Stimulated activated CD4-positive, alpha-beta T cell treated with anti-CD3 and anti-CD28 coated beads, TNF-alpha, amount 100 ng/mL, for 1 hour (primary cell): ENCODE measurements at places on chromosomes 7 and 10.

DNA sequence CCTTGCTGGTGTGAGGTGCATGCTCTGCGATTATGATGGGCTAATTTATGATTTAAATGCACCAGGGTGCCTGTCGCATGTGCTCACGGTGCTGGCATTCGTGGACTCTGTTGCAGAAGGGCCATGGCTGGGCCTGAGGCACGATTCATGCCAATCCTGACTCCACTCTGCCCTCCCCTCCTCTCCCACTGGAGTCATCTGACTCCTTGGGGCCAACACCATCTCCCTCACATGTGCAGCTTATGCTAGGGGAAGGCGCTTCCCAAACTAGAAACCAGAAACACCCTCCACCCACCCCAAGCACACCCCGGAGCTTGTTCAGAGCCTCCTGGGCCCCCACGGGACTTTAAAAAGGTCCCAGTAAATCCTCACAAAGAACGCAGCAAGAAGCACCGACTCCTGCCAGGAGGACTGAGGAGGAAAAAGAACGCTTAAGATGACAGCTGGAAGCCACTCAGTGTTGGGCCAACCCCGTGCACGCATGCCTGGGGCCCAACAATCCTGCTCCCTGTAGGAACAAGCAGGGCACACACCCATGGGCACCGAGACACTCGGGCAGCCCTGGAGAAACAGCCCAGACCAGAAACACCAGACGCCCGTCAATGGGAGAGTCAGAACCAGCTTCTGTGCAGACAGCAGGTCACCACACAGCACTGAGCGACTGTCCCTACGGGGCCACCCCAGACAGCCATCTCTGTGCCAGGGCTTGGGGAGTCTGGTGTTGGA lies 14.1 kb downstream of the BRI3 start:
- no peak for DNase-seq

DNA sequence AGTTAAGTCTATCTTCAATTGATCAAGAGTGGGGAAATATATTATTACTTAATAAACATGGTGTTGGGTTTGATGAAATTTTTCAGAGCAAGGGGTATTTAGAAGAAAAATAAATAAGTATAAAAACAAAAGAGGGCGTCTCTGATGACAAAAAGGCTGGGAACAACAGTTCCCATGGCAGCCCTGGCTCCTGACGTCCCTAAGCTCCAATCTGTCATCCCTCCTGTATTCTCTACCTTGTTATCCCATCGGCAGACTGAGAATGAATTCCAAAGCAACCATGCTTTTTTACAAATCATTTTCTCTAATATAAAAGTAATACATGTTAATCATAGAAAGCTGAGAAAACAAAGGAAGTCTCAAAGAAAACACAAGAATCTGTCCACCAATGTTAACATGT lies 55.5 kb downstream of the SORBS1 start:
- DNase-seq: no peak

GRCh38 chr7:17668122-17668521 lies 272.2 kb downstream of the SNX13 start:
- no peak for DNase-seq

DNA sequence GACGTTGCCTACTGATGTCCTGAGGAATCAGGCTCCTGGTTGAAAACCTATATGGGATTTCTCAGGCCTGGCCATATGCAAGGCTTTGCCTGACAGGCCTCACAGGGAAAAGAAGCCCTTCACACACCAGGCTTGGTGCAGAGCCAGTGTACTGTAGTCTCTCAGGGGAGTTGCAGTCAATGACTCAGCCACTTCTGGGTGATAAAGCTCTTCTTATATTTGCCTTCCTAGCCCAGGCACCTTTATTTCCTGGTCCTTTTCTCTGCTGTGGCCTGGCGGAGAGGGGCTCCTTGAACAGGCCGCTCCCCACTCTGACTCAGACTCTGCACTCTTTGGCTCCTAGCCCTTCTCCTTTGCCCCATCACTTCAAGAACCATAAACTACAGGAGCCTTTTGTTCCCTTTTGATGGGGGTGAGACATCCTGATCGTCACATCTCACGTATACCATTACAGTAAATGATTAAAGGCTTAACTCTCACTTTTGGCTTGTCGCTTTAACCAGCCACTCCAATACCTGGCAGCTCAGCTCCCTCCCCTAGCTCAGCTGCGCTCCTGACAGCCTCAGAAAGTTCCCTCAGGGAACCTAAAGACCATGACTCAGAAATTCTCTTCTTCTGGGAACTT lies 33.5 kb downstream of the DPY19L1 start:
- DNase-seq: no peak

DNA sequence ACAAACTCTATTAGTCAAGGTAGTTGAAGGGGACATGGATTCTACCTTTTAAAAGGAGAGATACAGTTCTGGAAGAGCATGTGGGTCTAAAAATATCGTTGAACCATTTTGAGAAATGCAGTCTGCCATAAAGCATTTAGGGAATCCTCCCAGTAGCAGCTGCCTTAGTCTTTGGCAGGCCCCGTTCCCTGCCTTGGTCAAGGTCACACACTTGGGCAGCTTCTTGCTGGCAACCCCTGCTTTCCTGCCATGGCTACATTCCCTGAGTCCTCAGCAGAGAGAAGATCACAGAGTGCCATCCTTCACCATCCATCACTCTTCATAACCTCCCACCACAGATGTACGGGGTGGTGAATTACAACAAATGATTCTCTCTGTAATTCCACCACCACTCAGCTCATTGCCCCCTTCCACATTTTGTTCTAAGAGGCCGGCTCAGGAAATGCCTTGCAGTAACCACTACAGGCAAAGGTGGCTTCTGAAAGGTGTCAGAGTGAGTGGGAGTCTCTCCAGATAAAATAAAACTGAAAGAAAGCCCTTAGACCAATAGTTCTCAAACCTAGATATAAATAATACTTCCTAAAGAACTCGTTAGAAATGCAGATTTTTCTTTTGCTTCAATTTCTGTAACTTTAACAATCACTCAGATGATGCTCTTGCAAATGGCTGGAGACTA lies 121.4 kb upstream of the STK17A start:
- DNase-seq: no peak

GRCh38 chr10:101007915-101008822 lies 8.6 kb downstream of the LZTS2 start:
- no peak for DNase-seq

GRCh38 chr10:784403-785088 lies 95.1 kb upstream of the DIP2C start:
- DNase-seq: no peak

DNA sequence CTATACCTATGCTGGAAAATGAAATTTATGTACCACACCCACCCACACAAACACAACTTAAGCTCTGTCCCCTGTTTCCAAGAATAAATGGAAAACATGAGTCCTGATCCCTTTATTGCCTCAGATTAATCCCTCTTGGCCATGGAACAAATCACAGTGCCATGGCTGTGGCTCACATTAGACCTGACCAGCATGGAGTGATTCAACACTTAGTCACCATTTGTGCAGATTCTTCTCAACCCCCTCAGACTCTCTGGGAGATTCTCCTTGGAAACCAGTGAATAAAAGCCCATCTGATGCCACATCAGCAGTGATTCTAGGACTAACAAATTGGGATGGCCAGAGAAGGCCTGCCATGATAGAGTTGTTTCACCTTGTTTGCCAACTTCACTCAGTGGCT lies 204.4 kb upstream of the TMEM72 start:
- no peak for DNase-seq

- no peak for DNase-seq
Measured at GRCh38 chr7:152590481-152590880, 85.5 kb downstream of the XRCC2 start.

- DNase-seq: no peak
Measured at GRCh38 chr7:87047-87446, 105.3 kb upstream of the FAM20C start.

- no peak for DNase-seq
Measured at GRCh38 chr10:23073527-23073926, 21.9 kb upstream of the MSRB2 start.

DNA sequence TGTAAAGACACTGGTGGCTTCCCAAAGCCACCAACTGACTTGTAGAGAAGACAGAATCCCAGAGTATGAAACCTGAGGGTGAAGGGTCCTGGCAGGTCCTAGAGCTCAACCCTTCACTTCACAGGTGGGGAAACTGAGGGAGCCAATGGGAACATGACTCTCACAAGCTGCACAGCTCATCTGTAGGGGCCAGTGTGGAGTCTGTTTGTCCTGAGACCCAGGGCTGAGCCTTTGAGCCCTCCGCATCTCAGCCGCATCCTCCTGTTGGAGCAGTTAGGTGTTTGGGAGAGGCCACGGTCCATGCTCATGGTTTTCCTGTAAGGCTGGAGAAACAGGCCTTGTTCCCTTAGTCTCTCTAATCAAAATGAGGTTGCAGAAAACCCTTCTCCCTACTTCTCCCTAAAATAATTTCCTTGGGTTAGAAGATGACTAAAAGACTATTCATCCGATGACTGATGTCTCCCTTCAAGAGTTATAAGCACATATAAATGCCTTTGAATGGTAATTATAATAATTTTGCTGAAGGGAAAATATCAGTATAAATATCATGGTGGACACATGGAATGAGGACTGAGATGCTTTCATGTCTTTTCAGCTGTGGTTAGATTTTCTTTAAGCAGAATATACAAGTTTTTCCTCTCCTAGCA lies 10.3 kb downstream of the HTRA1 start:
- DNase-seq: no peak

DNA sequence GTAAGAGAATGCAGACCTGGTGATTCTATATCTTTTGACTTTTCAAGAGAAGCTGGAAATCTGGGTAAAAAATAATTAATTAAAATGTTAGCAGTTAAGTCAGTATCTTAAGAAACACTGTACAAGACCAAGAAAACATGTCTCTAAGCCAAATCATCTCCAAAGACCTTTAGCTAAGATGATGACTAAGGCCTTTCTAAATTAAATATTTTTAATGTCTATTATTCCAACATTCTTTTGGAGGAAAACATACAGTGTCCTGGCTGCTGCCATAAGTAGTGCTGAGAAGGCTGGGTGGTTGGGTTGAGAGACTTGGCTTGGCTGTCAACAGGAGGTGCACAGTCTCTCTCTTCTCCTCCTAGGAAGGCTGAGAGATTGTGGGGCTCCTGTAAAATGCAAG lies 20.3 kb downstream of the STARD3NL start:
- DNase-seq: no peak

DNA sequence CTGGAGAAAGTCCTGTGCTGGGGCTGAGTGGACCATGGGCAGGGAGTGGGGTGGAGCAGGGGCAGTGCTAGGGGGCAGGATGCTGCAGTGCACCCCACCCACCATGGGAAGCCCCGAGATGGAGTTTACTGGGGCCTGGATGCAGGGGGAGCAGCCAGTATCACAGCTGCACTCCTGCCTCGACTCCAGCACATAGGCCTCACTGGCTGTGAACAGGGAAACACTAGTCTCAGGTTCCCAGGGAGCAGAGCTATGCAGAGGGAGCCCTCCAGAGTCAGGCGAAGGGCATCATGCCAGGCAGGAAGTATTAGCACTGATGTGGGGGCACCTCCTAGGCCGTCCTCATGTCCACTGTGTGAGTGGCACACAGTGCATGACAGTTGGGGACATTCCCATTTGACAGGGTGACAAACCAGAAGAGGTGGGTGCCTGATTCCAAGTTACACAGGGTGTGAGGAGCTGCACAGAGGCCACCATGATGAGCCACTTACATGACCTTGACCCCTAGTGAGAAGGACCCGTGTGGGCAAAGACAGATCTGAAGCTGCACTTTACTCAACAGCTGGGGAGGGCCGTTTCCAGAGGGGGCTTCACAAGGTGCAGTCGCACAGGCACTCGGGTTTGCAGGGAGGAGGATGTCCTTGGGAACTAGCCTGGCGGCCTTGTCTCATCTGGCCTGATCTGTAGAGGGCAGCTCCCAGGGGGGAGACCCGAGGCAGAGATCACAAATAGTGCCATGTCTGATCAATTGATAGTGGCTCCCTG lies 69.9 kb upstream of the LRRC4 start:
- no peak for DNase-seq

DNA sequence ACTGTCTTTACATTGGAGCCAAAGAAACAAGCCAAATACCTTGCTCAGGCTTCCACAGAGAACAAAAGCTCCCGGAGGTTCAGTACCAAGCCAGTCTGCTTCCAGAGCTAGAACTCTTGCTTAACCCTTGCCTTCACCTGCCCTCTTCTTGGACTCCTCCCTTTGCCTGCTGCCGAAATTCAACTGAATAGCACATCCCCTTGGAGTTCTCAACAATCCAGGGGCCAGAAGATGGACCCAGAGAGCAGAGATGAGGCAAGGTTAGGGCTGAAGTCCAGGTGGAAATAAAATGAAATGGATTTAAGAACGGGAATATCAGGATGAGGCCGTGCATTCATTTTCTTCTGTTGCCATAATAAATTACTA lies 876 bp upstream of the PIK3AP1 start:
- no peak for DNase-seq

GRCh38 chr10:90924552-90924951 lies 3.7 kb upstream of the ANKRD1 start:
- DNase-seq: no peak

DNA sequence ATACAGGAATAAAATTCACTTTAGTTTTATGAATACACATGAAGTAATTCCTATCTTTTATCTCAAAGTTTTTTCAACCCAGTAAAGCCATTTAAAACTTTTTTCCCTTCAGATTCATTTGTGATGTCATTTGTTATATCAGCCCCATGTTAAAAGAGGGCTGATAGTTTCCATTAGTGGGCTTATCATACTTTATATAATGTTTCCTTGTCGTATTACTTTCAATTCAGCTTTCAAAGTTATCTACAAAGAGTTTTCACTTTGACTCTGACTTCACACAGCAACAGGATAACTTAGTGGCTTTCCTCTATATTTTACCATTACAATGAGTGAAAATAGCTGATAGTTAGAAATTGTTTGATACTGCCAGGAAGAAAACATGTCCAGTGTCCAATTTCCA lies 484.8 kb downstream of the SUGCT start:
- no peak for DNase-seq

DNA sequence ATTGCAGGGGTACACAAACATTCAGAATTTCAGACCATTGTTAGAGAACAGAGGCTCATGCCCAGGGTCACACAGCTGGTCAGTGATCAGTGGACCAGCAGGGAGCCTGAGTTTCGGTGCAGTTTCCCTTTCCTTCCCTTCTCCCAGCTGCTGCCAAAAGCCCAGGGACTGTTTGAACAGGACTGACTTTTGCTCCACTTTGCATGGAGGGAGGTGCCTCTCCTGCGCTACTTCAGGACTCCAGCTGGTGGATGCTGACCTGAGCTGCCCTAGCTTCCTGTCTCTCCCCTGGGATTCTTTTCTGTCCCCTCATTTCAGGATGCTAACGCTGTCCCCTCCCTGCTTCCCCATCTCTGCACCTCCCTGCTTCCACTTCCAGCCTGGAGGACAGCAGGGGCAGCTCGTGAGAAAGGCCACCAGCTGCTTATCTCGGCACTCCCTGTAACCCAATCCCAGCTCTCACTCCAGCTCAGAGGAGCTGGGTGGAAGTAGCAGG lies 14.5 kb downstream of the SH2D4B start:
- no peak for DNase-seq

DNA sequence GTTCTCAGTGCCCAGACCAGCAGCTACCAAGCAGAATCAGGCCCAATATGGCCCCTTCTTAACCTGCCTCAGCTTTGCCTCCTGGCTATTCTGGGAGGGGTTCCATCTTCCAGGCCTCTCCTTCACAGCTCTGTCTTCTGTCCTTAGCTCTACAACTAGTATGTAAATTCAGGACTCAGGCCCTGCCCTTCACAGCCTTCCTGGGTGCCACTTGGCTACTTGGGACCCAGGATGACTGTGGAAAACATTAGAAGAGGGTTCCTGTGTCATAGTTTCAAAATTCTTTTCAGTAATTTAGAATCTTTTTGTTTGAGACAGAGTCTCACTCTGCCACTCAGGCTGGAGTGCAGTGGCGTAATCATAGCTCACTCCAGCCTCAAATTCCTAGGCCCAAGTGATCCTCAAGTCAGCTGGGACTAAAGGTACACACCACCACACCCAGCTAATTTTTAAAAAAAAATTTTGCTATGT lies 33.2 kb upstream of the PAPSS2 start:
- DNase-seq: no peak

- no peak for DNase-seq
Measured at GRCh38 chr7:43309706-43310022, 197.2 kb downstream of the HECW1 start.
